Activated CD4-positive, alpha-beta T cell treated with anti-CD3 and anti-CD28 coated beads, Interleukin-2, amount 50 U/mL, for 24 hours (primary cell): ENCODE measurements at places on chromosomes 6 and 20.
A peak's percentile ranks its signal among the peaks of the same experiment; 100 is the strongest.

- no peak for DNase-seq
Measured at GRCh38 chr6:13432526-13433184, 54.7 kb downstream of the GFOD1 start.

- peak; percentile 6 for DNase-seq
Measured at GRCh38 chr6:117976030-117976651, 69.1 kb downstream of the SLC35F1 start.

DNA sequence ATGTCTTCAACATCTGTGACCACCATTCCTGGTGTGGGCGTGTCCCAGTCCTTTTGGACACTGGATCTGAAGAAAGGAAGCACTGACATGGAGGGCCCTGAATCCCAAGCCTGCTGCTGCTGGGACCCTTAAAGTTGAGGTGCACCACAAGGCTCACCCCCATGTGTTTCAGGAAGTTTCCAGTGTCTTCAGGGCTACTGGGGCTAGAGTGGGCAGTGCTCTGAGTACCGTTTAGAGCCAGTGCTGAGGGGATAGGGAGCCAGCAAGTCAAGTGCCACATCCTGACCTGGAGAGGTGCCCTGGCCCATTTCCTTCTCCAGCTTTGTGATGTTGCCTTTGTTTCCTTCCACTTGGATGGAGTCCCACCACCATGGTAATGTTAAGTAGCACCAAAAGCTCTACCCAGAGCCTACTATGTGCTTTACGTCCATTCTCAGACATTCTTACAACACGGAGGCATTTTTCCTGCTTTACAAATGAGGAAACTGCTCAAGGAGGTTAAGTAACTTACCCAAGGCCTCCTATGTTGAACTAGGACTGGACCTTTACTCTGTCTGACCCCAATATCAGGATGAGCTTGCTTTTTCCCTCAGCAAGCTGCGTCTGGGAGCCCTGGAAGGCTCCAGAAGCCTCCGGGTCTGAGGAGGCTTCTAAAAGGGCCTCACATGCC, 552 bp upstream of the DEF6 start:
- DNase-seq = no peak

DNA sequence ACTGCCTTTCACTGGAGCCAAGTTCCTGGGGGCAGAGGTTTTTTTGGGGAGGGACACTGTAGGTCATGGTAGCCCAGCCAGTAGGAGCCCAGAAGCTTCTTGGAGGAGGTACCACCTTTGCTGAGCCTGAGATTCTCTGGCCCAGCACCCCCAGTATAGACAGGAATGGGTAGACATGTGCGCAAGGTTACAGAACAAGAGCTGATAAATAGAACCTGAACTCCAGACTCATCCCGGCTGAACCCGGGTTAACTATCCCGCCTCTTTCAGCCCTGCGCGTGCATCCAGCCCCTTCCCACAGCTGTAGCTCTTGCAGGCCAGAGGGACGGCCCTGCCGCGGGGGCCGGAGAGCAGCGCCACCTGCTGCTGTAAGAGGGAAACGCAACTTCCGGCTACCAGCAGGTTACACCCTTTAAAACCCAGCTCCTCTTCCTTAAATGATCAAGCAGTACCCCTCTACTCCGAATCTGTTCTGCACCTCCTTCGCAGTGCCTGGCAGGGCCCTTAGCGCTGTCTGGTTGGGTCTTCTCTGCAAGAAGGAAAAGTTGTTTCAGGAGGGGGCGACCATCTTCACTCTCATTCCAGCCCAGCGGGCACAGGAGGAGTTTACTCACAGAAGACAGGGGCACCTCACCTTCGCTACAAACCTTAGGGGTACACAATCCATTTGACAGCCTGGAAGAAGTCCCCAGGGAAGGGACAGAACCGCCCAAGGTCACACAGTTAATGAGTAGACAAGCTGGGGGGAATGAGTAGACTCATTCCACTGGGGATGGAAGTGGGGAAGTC, 7.5 kb downstream of the SRXN1 start:
- DNase-seq = peak; percentile 52

GRCh38 chr6:150076196-150076893, 7.4 kb upstream of the ULBP3 start:
- no peak for DNase-seq

- DNase-seq = no peak
Measured at GRCh38 chr20:7248281-7249201, 481.1 kb downstream of the BMP2 start.

- DNase-seq = no peak
Measured at GRCh38 chr6:31328355-31328960, 28.5 kb downstream of the HLA-B start.

DNA sequence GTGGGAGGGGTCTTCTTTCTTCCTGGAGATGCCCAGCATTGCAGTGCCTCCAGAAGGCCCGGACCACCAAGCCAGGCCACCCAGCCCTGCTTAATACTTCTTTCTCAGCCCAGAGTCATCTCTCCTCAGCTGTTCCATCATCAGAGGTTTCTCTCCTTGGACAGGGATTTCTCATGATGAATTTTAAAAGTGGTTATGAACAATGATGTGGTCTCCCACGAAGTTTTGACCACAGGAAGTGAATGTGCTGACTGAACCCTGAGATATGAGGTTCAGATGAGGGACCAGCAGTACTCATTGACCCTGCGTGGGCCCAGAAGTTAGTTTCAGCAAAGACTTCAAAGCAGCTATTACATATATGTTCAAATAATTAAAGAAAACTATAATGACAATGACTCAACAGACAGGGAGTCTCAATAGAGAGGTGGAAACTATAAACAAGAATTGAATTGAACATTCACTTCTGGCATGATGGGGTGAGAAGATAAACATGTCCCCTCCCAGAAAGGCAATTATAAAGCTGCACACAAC, 114.5 kb upstream of the SLC22A16 start:
- DNase-seq = no peak

DNA sequence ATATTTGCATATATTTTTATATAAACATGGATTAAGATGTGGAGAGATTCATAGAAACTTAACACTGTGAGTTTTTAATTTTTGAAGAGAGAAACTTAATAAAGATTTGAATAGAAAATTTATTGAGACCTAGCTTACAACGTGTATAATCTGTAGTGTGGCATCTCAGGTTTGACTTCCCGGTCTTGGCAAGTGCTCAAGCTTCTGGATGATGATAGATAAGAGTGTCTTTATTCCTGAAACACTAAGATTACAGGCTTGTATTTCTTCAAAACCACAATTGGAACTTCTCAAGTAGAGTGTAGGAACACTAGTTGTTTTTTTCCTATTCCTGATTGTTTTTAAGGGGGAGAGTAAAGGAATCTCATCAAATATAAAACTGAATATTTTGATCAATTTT, 64.6 kb upstream of the NOTCH4 start:
- no peak for DNase-seq

GRCh38 chr6:113375950-113376846, 480.9 kb upstream of the MARCKS start:
- DNase-seq = no peak
